ENCODE measurements at places on chromosomes 6 and 20.
A peak's percentile ranks its signal among the peaks of the same experiment; 100 is the strongest.

DNA sequence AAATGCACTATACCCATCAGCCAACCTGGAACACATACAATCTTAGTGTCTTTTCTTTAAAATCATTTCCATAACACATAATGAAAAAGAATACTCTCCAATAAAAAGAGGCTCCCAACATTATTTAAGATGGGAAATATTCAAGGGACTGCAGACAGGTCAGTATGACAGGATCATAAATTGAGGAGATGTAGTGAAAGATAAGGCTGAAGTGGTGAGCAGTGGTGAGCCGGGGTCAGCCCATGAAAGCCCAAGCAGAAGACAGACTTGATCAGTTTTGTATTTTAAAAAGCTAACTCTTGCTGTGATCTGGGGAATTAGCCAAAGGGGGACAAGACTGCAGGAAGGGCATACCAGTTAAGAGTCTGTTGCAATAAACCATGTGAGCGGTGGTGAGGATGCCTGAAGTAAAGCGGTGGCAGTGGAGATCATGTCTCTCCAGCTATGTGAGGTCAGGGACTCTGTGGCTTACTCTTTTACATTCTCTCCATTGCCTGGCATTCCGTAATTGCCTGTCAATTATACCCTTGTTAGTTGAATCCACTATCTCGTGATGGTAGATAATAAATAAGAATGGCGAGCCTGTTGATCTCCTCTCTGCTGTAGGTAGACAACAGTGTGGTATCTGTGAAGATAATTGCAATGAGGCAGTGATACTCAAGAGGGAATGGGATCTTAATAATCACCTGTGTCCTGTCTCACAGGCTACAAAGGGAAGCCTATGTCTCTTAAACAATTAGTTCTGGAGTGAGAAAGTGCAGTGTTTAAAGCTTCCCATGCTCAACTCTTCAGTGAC is 97.4 kb downstream of the FILIP1 start:
- DNase-seq: no peak

- DNase-seq: no peak
These were observed 223.2 kb upstream of the ECI2 start for GRCh38 chr6:4358414-4359107.

DNA sequence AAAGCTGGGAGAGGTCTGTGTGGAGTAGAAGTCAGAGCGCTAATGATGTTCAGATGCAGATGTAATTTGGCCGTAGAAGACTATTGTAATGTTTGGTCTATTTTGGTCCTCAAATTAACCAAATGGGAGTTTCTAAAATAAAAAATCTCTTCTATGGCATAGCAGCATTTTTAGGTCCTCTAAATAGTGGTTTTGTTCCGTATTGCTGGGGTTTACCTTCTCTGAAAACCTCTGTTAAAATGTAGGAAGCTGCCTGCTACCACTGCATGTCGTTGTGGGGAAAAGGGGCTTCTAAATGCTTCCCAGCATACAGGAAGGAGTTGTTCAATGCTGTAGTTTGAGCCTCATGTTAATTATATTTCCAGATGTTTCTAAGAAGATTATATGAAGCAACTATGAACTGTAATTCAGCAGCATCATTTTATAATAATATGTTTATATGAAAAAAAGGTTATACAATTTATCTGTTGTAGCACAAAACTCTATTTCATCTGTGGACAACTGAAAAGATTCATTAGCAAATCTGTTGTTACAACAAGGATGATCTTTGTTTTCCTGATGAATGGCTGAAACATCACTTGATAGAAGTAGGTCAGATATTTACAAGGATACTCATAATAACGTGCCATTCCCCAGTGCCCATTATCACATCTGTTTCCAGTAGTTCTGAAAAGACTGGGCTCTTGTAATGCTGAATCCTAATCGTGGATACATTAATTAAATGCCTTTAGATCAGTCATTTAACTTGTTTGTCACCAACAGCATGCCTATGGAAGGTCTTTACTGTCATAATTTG is 256.6 kb downstream of the TBC1D7 start:
- no peak for DNase-seq

- DNase-seq: no peak
These were observed 227.3 kb downstream of the ERMARD start for GRCh38 chr6:169978615-169979161.

DNA sequence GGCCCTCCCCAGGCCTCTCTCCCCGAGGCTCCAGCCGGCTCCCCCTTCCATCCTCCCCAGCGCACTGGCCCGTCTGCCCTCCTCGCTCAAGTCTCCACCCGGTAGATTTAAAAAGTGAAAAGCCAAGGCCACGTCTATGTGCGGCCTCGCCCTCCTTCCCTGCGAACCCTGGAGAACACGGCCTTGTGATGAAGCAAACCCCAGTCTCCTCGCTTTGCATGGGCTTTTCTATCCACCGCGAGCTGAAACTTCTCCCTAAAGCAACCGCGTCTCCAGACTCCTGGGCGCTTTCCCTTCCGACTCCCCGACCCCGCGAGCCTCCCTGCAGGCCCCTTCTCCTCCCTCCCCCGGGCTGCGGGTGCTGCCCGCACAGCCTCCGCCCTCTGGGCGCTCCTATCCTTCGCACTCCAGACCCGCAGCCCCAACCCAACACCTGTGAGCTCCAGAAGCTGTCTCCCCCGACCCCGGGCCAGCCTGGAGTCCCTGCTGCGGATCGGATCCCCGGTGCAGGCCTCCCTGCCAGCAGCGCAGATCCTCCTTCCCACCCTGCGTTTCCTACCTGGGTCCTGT is 265.2 kb upstream of the QKI start:
- no peak for DNase-seq

DNA sequence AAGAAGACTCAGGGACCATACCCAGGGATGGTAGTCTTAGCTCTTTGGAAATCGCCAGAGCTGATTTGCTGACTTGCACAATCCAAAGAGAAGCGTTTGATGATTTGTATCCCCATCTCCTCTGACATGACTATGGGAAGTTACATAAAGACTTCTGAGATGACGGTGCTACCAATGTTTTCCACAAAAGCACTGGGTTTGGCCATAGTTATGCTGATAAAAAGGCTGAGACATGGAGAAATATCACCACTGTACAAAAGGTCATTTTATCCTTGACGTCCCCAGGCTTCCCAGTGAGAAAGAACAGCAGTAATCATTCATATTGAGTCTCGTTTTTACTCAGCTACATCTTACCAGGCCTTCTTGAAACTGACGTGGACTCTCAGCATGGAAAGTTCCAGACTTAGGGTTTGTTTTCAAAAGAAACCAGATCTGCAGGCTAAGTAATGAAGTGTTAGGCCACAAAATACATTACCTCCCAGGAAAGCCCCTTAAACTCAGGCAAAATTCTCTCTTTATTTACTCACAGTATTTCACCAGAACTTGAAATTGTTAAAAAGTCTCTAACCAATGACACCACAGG is 370.3 kb upstream of the JARID2 start:
- DNase-seq: no peak

GRCh38 chr6:168275168-168275567 is 44.4 kb downstream of the DACT2 start:
- DNase-seq: no peak

- no peak for DNase-seq
These were observed 2.5 kb downstream of the DLK2 start for GRCh38 chr6:43452896-43453295.

GRCh38 chr6:21075986-21076385 is 517.6 kb upstream of the SOX4 start:
- DNase-seq: no peak

DNA sequence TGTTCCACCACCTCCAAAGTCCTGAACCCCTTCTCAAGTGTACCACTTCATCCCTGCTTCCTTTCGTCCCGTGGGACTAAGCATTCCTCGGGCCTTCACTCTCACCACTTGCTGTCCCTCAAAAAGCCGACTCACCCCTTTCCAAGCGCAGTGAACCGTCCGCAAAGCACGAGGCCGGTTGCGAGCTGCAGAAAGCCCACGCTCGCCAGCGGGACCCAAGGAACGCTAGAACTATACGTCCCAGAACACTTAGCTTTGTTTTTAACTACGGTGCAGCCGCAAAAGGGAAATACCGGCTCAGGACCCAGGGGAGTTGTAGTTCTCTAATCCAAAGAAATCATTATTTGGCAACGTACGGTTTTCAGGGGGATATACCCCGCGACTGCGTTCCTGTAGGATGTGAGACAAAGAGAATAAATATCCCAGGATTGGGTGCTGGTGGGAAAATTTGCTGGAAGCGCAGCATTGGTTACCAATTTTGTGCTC is 416 bp upstream of the POLR1H start:
- peak; percentile 45 for DNase-seq

- no peak for DNase-seq
These were observed 16.6 kb downstream of the CPNE5 start for GRCh38 chr6:36822506-36823269.

GRCh38 chr20:58268936-58269619 is 40.4 kb upstream of the RAB22A start:
- no peak for DNase-seq

- peak; percentile 62 for DNase-seq
These were observed at the start of gene ZNF512B for GRCh38 chr20:63969838-63970713. Gene ZNF512B (minus strand): TSS chr20:63969930. CDS start chr20:63967950, 1,980 bp downstream.

DNA sequence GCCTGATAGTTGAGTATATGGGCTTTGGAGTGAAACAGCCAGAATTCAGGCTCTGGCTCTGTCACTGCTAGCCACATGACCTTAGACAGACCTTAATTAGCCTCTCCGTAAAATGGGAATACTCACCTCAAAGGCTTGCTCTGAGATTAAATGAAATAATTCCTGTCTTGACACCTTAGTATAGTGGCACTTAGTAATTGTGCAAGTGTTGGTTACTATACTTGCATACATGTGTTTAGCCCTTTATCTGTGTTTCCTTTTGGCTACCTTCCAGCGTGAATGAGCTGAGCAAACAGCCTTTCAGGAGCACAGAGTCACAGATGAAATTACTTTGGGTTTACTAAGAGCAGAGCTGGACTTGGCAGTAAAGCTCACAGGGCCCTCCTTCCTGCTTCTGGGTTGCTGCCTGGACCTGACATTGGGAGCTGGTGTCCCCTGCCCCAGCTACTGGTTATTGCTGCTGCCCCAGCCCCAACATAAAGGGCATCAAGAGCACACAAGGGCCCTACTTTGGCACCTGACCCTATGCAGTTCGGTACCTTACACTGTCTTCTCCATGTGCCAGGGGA is 32.8 kb downstream of the CD164 start:
- no peak for DNase-seq

DNA sequence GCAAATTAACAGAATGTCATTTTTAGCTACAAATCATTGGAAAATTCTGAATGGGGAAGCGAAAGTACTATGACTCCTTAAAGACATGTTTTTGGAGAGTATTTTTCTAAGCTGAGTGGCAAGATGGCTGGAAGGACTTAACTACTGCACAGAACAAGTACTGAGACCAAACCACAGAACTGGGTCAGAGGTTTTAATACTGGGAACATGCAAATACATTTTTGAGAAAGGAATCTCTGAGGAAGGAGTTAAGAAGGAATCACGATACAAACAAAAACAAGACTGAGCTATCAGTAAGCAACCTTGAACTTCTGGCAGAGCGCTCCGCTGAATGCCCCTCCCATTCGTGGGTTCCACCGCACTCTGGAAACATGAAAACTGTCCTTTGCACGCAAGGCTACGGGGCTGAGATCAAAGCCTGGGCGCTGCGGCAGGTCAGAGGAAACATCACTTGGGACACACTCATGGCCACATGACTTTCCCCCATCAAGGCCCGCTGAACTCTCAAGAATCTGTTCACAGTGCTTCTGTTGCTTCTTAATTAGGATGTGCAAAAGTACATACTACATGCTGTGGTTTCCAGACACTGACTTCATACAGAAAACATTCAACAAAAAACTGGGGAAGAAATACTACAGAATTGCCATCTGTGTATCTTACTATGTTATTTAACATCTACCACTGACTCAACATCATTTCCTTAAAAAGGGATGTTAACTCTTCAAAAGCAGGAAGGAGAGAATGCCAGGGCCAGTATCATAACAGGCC is 27.8 kb downstream of the SLC23A2 start:
- DNase-seq: no peak

DNA sequence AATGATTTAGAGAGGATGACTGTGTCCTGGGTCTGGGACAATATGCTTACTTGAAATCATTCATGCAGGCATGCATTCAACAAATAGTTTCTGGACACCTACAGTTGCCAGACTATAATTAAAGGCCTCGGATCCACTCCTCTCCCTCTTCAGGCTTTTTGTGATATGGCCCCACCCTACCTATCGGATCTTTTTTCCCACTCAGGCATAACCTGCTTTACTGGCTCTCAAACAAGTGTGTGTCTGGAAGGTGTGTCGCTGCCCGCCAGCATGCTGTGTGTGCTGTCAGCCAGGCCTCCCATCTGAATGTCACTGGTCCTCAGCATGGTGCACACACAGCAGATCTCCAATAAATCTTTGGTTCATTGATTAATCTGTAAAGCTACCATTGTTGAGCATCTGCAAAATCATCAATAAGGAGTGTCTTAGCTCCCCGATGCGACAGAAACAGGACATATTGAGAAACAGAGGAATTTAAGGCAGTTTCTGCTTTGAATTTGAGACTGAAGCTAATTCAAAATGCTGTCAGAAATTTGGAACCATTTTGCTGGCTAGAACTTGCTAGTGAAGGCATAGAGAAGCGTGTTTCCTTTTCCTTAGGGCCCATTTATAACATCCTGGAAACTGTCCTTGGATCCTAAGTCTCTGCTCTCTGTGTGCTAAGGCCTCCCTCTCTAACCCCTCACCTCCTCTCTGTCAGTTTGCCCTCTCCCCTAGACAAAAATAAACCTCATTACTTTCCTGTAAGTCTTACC is 23.5 kb upstream of the CCN6 start:
- no peak for DNase-seq

- DNase-seq: no peak
These were observed 146.3 kb upstream of the RNF24 start for GRCh38 chr20:4161401-4162251.

DNA sequence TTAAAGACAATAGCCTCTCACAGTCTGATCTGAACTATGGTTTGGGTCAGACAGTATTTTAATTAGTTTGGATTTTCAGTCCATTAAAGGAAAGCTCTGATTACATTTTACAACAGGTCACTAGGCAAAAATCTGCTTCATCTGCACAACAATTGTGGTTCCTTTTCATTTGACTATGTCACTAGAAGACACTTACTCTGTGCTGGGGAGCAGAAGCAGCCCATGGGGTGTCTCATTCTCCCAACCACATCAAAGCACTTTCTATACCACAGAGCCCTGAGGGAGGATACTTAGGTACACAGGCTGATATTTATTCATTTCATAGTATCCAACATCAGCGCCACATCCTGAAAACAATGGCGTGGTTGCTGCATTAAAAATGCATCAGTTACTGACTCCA is 36.6 kb upstream of the HDAC2 start:
- no peak for DNase-seq

GRCh38 chr6:7140631-7141378 is 33.0 kb downstream of the RREB1 start:
- peak; percentile 88 for DNase-seq

GRCh38 chr20:10537850-10538480 is 102.9 kb downstream of the SLX4IP start:
- no peak for DNase-seq

DNA sequence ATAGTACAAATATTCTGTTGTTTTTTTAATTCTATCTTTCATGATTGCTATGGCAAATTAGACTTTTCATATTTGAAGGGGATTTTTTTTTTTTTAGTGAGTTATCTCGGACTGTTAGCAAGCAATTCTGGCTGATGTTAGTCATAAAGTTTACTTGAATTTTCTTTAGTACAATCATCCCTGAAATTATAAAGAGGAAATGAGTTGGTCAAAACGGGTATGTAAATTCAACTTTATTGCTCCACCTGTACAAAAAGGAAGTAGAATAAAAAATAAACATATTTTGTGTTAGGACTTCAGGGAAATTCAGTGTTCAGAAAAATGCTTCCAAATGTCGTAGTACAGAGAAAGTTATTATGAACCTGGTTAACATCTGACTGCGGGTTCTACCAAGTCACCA is 40.3 kb downstream of the PPP1R14C start:
- DNase-seq: no peak

All from WERI-Rb-1 (cell line).